Motor neuron (in vitro differentiated cells): ENCODE measurements at places on chromosomes 5 and 9. TPM values are rescaled to one million over a fixed set of nuclear protein-coding genes. Genes with fewer than 3 reads are reported as not detected.
A peak's percentile ranks its signal among the peaks of the same experiment; 100 is the strongest.

ISL1 gene
- total RNA-seq, result 0.30 and 0.49 TPM in 2 replicates

DNA sequence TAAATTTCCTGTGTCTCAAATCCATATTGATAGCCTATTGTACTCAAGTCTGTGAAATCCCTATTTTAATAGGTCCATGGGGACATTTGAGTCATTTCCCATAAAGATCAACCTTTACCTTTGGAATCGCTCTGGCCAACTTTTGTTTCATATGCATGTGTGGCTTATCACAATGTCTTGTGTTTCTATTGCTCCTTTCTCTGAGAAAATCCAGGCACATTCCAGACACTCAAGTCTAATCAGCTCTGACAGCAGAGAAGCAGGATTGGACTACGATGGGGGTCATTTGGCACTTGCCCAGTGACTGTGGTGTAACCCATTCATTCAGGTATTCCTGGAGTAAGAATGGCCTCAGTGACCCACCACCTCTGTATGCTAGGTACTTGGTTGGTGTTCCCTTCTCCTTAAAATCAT, 48.4 kb downstream of the ACTBL2 start:
- ATAC-seq, result no peak

GRCh38 chr5:35819026-35819425, 37.7 kb upstream of the IL7R start:
- ATAC-seq, result no peak

DNA sequence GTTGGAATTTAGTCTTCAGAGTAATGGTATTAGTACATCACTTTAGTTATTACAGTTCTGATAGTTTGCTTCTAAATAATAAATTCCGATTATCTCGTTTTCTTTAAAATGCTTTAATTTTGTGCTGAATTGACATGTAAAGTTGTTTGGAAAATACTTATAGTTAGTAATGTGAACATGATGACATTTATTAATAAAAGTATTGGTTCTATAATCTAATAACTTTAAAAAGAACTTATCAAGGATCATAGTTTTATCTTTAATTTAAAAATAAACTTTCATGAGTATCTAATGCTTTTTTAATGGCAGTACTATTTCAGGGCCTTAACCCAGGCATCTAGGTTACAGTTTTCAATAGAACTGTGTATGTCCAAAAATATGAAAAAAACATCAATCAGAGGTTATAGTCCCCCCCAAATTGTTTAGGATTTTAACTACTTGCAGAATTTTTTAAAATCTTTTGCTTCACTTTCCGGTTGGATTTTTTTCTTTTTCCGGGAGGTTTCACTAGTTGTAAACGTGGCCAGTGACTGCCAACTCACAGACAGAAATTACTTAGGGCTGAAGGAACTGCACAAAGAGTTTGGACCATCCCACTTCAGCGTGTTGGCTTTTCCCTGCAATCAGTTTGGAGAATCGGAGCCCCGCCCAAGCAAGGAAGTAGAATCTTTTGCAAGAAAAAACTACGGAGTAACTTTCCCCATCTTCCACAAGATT, 680 bp downstream of the GPX8 start:
- peak; percentile 79 for ATAC-seq

- no peak for ATAC-seq
Measured at GRCh38 chr5:72221541-72221940, 98.5 kb downstream of the MRPS27 start.

- ATAC-seq, result no peak
Measured at GRCh38 chr5:42545038-42545437, 121.8 kb downstream of the GHR start.

DNA sequence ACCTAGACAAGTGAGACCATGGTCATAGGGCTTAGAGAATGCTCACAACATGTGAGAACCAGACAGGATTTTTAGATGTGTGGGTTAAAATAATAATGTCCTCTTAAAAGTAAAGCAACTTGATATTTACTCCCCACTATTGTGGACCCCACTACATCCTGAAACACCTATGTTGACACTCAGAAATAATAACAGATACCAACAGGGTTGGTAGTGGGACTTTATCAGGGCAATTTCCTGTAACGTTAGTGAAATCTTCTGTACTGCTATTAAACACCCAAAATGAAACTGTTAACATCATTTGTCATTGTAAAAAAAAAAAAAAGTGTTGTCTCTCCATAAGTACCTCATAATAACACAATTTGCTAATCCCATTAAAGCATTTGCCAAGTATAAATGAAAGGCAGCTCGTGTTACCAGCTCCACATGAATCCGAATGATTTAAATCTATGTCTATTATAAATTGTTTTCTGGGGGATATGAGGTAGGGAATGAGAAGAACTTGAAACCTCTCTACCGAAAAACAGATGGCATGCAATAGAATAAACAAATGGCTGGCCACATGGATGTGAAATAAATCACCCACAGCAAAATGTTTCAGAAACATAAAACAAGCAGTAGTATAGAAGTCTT, 285.9 kb downstream of the ARHGEF28 start:
- ATAC-seq, result no peak

DNA sequence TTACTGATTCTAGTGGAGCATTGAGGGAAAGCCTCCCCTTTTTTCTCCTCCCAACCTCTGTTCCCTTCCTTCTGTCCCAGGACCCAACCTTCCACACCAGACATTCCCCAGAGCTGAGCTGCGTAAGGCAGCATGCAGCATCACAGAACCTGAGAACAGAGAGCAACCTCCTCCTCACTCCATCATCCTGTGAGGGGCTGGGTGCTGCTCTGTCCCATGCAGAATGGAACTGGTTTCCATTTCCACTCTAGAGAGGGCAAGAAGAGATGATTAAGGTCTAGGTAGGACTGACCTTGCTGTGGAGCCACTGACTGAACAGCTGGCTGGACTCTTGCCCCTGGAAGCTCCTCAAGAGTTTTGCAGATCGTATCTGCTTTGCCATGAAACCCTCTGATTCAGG, 30.1 kb upstream of the IL7R start:
- ATAC-seq, result no peak

DNA sequence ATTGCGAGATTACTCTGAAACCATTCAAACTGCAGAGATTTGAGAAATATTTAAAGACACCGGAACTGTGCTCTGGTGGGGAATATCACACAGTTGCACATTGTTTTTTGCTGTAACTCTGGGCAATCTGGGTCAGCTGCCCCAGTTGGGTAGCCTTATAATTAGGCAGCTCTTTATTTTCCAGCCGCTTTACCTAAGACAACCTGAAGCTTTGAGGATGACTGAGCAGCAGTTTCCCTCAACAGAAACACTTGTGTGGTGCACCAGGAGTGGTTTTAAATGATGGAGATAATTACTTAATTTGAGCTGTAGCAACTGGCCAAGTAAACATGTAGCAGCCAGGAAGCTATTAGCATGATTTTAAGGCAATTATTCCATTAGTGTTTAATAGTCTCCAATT, 2.9 kb downstream of the PLCXD3 start:
- no peak for ATAC-seq

DNA sequence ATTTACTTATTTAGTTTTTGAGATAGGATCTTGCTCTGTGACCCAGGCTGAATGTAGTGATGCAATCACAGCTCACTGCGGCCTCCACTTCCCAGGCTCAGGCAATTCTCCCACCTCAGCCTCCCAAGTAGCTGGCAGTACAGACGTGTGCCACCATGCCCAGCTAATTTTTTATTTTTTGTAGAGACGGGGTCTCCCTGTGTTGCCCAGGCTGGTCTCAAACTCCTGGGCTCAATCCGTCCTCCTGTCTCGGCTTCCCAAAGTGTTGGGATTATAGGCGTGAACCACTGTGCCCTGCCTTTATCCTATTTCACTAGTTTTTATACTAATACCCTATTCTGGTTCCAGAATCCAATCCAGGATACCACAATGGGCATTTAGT, 6.8 kb downstream of the RPS14 start:
- no peak for ATAC-seq

DNA sequence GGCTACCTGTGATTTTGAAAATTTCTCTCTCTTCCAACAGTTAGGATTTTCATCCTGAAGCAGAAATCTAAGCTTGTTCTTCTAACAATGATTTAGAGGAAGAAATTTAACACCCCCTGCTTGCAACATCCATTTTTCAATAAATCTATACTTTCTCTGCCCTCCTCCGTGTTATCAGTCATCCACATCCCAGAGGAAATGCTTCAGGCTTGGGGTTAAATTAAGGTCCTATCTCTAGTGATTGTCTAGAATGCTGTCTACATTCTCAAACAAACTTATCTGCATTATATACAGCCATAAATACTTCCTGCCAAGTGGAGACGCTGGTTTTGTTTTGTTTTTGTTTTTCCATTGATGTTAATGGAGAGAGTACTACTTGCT, 371.0 kb downstream of the CSNK1G3 start:
- ATAC-seq, result no peak

GRCh38 chr9:119945686-119946085, 576.5 kb upstream of the BRINP1 start:
- no peak for ATAC-seq

DNA sequence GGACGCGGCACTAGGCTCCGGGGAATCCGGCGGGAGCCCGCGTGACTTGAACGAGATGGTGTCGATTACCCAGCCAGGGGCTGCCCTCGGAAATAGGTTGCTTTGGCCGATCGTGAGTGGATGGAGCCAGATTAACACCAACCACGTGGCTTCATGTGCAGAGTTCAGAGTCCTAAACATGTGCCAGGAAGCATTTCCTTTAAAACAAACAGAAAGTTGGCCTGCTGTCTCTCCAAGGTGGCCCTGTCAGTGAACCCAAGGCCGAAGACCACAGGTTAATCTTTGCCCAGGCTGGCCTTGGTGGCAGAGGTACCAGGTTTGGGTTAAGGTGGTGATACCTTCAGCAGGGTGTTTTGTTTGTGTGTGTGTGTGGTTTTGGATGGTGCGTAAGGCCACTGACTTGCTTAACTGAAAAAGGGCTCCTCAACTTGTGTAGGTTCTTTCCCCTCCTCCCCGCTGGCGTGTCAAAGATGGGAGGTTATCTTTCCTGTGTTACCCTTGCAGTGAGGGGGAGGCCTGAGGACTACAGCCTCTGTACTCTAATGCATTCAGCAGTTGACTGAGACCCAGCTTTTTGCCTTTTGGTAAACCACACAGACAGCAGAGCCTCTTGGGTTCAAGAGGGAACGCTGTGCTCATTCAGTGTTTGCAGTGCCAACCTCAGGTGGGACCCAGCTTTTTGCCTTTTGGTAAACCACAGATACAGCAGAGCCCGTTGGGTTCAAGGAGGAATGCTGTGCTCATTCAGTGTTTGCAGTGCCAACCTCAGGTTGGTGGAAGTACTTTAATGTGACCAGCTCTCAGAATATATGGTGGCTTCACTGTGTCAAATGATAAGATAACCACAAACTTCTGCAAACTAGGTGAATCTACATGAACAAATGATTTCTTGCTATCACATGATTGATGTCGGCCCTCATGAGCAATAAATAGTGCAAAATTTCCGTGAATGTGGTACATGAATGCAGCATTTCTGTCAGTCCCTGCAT, 1.4 kb downstream of the IQGAP2 start:
- ATAC-seq, result no peak
